GM12891 (cell line): ENCODE measurements at places on chromosomes 2 and 18.

GRCh38 chr2:1997409-1997808, 253.1 kb upstream of the PXDN start:
- no peak for DNase-seq

DNA sequence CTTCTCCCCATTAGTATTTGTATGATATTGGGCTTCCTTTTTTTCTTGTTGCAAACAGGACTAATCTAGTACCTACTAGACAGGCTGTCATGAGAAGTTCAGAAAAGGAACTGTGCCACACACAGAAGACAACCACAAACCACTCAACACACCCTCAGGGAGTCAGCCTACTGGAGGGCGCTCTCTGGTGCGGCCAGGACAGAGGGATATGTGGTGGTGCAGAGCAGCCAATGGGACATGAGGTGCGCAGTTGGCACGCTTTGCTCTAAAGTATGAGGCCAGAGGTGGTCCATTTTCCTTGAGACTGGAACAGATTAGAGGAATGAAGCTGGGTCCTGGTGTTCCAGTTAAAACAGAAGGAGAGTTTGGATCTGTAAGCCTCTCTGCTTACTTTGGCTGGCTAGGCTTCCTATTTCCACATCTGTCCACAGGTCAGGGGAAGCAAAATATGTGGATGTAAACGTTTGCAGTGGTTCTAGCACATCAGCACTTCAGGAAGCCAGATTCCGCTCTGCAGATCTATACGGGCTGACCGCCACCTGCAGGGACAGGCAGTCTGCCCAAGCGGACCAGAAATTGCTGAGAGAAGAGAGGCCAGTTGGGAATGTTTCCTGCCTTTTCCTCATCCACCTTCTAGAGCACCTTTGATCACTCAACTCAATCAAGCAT, 114.1 kb downstream of the GFPT1 start:
- no peak for DNase-seq

DNA sequence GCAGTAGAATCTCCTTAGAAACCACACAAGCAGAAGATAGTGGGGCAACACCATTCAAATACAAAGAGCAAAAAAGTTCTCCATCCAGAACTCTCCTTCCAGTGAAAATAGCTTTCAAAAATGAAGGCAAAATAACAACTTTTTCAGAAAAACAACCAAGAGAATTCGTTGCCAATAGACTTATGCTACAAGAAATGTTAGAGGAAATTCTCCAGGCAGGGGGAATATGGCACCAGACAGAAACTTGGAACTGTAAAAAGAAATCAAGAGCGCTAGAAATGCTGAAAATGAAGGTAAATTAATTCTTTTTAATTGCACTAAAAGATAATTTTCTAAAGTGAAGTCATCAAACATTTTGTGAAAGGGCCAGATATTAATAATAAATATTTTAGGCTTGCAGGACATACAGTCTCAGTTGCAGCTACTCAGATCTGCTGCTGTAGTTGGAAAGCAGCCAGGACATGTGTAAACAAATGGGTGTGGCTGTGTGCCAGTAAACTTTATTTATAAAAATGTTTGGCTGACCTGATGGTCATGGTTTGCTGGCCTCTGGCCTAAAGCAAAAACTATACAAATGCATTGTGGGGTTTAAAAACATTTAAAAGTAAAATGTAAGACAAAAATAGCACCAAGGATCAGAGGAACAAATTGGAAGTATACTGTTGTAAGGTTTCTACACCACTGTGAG, 73.7 kb upstream of the TGFA start:
- DNase-seq = no peak

DNA sequence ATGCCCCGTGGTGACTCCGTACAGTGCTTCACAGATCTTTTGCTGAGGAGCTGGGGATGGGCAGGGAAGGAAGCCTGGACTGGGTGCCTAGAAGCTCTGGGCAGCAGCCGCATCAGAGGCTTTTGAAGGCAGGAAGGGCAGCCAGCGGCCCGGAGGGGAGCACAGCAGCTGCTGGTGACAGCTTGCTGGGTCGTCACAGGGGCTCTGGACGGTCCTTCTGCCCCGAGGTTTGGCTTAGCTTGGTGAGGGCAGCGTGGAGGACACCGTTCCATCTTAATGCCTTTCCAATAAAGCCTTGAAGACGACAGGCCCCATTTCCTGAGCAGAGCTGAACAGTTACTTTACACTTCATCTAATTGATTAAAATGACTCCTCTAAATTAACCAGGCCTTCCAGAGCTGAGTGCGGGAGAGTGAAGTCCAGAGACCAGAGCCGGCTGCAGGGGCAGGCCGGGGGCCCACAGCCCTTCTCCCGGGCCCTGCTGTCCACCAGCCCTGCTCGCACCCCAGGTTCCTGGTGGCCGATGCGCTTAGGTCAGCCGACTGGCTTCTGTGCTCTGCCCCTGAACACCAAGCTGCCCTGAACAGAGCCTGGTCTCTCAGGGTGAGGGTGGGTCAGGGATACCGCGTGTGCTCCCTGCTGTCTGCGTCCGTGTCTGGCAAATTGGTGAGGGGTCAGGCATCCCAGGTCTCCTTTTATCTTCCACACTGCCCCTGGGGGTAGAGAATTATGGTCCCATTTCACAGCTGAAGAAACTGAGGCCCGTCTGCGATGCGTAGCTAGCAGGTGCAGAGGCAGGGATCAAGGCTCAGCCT, 43.5 kb downstream of the RRM2 start:
- no peak for DNase-seq

- no peak for DNase-seq
These were observed 6.1 kb upstream of the SLC35F5 start for GRCh38 chr2:113762377-113763118.

- DNase-seq = no peak
These were observed 504.8 kb upstream of the NRP2 start for GRCh38 chr2:205177546-205177945.

- DNase-seq = no peak
These were observed 89.9 kb upstream of the DNMT3A start for GRCh38 chr2:25431604-25432003.

GRCh38 chr2:42095923-42096408, 48.1 kb downstream of the PKDCC start:
- no peak for DNase-seq

- no peak for DNase-seq
These were observed 73.3 kb upstream of the OTOS start for GRCh38 chr2:240213476-240214421.

- DNase-seq = no peak
These were observed 21.6 kb upstream of the SLC20A1 start for GRCh38 chr2:112623913-112624777.

DNA sequence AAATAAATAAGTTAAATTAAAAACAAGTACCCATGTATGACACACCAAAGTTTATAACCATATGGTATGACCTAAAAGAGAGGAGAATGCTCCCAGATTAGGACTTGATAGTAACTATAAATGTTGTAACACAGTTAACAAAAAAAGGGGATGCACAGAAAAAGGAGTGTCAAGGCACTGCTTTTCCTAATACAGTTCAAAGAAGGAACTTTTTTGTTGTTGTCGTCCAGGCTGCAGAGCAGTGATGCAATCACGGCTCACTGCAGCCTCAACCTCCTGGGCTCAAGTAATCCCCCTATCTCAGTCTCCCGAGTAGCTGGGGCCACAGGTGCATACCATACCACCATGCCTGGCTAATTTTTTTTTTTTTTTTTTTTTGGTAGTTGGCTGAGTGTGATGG, 2.7 kb downstream of the NARS1 start:
- DNase-seq = no peak

DNA sequence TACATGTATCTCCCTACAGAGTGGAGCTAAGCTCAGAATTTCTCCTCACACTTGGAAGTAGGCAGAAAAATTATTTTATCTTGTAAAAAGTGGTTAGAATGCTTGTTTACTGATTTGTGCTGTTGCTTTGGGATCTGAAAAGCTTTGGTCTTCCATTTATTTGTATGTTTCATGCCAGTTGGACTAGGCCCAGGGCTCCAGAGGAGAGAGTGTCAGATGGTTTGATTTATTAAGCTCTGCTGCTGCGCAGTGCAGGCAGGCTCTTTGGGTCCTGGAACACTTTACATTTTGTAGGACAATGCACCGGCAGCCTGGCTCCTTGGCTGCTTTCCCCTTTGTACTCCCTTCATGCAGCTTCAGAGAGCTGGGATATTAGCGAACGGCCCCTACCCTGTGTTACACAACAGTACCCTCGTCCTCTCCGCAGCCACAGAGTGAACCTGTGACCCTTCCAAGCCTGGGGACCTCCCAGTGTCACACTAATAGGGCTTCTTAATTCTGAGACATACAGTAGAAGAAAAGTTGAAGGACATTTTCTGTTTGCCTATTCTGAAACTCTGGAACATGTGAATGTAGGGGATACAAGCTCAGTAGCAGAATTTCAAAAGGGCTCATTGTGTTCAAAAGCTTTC, 56.7 kb upstream of the EML6 start:
- DNase-seq = no peak

DNA sequence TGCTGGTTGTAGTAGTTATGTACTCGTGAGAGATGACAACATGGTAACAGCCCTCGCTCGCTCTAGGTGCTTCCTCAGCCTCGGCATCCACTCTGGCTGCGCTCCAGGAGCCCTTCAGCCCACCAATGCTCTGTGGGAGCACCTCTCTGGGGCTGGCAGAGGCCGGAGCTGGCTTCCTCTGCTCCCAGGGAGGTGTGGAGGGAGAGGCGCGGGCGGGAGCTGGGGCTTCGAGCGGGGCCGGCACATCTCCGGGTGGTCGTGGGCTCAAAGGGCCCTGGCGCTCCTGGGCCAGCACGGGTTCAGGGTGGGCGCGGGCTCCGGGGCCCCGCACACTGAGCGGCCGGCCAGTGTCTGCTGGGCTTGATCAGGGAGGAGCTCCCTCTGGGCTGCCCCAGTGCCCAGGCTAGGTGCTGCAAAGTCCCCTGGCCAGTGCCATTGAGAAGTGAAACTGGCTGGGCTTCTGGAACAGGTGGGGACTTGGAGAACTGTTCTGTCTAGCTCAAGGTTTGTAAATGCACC, 1012.1 kb downstream of the CNTNAP5 start:
- DNase-seq = no peak

DNA sequence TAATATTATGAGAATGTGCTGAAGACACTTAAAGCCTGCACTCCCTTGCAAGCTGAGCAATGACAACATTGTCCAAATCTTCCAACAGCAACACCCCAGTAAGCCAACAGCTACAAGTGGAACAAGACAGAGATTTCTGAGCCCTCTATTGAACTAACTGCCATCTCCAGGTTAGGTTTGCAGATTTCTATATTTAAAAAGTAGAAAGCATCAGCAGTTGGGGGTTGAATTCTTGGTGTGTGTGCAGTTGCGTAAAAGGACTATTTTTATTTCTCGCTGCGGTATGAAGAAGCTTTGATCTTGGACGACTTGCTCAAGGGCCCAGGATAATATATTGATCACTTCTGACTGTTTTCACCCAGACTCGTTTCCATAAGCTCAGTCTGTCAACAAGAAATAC, 106.2 kb upstream of the ZFP36L2 start:
- DNase-seq = no peak

DNA sequence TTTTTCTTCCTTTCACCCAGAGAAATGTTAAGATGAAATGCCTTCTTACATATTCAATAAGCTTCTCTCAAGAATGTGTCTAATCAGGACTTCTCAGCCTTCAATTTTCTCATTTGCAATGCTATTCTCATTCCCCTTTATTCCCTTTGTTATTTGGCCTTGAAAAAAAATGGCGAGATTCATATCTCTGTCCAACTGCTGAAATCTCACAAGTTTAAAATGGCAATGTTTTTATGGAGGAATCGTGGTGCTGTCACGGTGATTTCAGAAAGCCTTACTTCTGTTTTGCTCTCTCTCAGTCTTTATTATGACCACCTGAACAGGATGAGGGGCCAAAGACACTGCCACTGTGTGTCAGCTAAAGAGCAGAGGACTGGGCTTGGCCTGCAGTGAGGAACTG, 928.5 kb downstream of the DCC start:
- DNase-seq = no peak

DNA sequence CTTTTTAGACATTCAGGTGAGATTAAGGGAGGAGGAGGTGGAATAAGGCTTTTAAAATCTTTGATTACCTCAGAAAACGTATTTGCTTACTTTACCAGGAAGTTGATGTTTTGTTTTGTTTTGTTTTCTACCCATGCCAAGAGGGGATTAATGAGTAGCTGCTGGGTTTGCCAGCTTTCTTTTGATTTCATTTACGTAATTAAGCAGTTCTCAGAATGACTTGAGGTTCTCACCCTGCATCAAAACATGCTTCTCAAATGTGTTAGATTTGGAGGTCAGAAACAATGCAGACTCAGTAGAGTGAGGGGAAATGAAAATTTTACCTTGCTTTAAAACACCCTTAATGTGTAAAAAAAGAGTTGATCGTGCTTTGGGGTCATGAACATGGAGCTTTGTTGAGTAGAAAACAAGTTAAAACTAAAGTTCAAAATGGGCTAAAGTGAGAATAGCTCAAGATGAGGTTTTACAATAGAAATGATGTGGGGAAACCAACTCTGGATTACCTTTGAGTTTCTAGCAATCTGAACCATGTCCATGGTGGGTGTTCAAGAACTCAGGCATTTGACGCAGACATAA, 217.1 kb upstream of the EPAS1 start:
- no peak for DNase-seq
